ENCODE measurements at places on chromosomes 5 and 9.

- no peak for DNase-seq
Observed at GRCh38 chr5:146564007-146564762, 48.2 kb upstream of the GPR151 start.

DNA sequence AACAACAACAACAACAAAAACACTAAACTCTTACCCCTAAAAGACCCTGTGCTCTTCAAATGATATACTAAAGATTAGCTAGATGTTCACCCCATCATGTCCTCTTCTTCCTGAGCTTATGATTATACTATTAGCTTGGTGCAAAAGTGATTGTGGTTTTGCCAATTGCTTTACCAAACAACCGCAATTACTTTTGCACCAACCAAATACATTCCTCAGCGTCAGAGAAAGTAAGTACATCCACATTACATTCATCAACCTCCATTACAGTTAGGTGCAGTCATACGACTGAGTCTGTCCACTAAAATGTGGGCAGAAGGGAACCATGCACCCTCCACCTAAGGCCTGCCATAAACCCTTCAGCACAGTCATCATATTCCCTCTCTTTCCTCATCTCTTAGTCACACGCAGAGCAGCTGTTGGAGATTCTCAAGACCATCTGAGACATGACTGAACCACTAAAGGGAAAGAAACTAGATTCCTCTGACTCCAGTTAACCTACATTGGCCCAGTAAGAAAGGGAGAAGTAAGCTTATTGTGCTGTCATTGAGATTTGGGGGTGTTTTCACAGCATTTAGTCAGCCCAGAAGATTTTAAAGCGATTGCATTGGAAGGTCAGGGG is 181.6 kb upstream of the TLE4 start:
- peak; percentile 18 for DNase-seq

GRCh38 chr9:135783540-135784245 is 81.7 kb downstream of the KCNT1 start:
- DNase-seq, result no peak

DNA sequence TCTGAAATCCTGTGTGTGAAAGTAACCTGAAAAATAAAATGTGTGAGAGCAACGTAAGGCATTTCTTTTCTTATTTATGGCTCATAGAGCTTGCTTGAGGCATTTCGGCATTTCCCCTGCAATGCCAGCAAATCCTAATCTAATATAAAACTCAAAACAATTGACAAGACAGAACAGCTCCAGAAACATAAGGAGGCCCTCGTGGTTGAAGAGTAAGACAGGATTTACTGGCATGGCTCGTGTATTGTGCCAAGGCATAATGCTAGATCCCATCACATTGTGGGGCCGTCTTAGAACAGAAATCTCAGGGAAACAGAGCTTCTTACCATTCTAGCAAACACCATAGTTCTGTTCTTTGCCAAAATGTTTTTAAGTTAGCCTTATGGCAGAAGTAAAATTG is 166.2 kb downstream of the NTRK2 start:
- no peak for DNase-seq

DNA sequence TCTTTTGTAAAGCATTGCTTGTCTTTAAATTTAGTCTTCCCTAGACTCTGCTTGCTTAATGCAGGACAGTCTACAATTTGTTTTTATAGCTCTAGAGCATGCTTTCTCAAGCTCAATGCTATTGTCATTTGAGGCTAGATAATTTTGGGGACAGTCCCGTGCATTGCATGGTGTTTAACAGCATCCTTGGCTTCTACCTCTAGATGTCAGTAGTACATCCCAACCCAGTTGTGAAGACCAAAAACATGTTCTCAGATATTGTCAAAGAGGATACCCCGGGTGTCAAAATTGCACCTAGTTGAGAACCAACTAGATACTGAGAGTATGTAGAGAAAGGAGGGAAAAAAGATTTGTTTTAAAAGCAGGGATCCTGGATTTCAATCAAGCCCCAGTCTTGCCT is 277.5 kb downstream of the CEMIP2 start:
- no peak for DNase-seq

DNA sequence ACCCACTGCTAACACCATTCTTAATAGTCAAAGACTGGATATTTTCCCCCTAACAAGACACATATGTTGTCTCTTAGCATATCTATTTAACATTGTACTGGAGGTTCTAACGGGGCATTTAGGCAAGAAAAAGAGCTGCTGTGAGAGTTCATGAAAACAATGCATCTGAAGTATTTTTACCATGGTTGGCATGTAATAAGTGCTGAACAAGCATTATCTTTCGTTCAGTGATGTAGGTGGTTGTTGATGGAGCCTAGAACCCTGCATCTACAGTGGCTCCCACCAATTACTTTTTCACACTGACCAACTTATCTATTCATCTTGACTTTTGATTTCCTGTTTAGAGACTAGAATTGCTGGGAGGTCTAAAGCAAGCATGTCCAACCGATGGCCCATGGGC is 12.8 kb downstream of the B4GALT1 start:
- no peak for DNase-seq

DNA sequence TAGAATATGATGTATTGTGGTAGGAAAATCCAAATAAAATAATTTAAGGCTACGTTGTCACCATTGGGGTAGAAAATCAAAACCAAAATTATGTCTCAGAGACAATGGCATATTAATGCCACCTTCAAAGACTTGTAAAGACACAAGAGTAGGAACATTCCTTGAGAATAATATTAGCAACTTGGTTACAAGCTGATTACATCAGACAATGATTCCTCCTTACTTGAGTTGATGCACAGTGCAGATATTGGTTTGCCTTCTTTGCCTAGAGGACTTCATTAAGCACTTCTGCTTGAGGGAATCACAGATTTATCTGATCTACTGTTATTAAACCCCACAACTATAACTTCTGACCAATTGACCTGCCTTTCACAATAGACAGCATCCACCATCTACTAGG is 500.2 kb downstream of the CDH9 start:
- DNase-seq, result no peak

GRCh38 chr5:107526270-107526937 is 144.3 kb downstream of the EFNA5 start:
- DNase-seq, result no peak

GRCh38 chr5:52818360-52818759 is 30.6 kb downstream of the ITGA1 start:
- no peak for DNase-seq

GRCh38 chr5:179242676-179243075 is 102.6 kb downstream of the ADAMTS2 start:
- DNase-seq, result no peak

DNA sequence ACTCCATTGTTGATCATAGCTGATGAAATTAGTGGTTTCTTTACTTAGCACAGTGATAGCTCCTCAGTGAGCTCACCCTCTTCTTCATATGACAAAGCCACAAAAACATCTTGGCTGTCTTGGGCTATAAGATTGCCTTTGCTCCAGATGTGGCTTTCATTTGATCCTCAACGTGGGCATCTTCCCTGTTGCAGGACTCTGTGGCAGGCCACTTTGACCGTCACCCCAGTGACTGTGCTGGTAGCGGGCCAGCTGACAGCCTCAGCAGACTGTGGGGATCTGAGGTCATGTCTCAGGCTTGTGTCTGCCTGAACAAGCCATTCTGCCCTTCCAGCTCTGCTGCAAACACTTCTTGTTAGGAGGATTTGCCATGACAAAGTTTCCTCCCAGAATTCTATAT is 422.2 kb downstream of the NR2F1-AS1 start:
- no peak for DNase-seq

DNA sequence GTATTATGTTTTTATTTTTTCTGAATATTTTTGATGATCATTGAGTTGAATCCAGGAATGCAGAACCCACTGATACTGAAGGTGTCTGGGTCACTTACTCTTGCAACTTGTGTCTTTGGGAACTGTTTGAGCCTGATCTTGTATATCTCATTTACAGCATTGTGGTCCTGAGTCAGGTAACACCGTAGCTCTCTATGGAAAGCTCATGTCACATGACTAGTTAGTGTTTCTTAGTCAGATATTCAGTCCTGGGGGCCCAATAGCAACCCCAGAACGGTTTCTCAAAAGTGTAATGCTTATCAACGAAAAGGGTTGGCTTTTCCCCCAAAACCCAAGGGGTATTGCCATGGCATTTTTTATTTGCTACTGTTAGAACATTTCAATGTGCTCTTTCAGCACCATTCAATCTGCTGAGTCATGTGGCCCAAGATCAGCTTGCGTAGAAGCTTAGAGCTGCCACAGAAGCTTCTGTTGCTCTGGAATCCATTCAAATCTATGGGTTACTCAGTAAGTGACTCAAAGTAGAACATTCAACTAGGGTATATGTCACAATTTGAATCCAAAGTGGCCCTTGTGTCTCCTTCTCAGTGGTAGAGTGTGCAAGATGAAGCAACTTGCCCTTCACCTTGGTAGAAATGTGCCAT is 12.1 kb upstream of the PTAR1 start:
- DNase-seq, result no peak

GRCh38 chr5:140795259-140795641 is 598 bp downstream of the PCDHA2 start:
- DNase-seq, result peak; percentile 19
